Activated CD4-positive, alpha-beta T cell treated with anti-CD3 and anti-CD28 coated beads for 36 hours (primary cell): ENCODE measurements at places on chromosomes 1 and 21. TPM values are rescaled to one million over a fixed set of nuclear protein-coding genes. Genes with fewer than 3 reads are reported as not detected.

The S100A5 gene
- total RNA-seq = 3.4 TPM

DNA sequence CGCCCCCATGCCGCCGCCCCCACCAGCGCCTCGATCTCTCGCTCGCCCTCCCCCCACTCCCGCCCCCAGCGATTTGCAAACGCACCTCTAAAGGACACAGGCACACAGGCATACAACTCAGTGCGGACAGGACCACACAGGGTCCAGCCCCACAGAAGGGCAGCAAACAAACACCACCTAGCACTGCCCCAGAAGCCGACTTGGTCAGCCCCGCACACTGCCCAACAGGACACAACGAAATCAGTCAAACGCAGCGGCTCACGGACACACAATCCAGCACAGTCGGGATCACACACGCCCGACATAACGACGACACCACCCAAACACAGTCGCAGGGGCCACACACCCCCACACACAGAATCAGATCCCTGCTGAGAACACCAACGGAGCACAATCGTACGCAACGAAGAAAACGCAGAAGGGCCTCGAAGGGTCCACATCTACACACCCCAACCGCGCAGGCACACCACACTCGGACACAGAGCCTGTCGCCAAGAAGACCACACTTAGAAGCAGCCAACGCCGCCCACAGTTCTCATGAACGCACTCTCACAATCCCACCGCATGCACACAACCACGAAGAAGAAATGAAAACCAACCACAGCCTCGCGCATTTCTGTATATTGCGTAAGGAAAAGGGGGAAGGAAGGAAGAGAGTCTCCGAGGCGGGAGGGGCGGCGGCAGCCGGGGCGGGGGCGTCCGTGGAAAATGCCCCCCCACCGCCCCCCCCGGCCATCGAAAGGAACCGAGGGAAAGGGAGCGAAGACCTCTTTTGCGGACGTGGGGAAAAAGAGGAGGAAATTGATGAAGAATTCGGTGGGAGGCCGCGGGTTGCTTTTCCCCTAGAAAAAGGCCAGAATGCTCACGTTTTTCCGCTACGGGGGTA is 481 bp downstream of the TAL1 start:
- H3K36me3 ChIP-seq = no peaks in the 10 kb centered on the region
- peak overlapping the region; percentile 48 for H3K27ac ChIP-seq
- peaks cover 73% of the 10 kb centered on the region for H3K27me3 ChIP-seq
- H3K4me1 ChIP-seq = peaks cover 24% of the 10 kb centered on the region

DNA sequence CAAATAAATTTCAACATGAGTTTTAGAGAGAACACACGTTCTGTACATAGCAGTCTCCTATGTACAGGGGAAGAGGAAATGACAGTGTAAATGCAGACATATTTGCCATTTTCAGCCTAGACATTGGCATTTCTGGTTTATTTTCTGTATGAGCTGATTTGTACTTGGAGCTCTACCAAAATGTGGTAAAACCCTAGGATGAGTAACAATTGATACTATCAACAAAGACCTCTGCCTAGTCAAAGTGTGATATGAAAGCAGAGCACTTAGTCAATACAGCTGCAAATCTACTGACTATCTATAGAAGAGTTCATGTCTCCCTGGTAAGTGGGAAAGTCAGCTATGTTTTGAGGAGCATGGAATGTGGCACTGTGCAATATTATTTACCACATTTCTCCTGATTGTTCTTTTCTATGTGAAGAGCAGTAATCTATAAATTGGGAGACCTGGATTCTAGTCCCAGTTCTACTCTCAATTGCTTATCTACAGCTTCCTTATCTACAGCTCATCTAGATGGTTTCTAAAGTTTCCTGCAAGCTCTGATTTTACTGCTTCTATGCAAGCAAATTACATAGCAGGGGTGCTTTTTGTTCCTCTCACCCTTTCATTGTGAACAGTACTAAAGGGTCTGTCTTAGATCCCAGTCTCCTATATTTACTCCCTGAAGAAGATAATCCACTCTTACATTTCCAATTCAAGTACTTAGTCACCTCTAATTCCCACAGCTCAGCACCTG is 334.2 kb downstream of the NTNG1 start:
- H3K27ac ChIP-seq = no peak overlapping the region
- no peak for DNase-seq

GRCh38 chr1:30798389-30799232 is 41.0 kb upstream of the LAPTM5 start:
- H3K27ac ChIP-seq = no peak overlapping the region
- no peaks in the 10 kb centered on the region for H3K4me1 ChIP-seq
- DNase-seq = no peak
- peaks cover 7% of the 10 kb centered on the region for H3K27me3 ChIP-seq

DNA sequence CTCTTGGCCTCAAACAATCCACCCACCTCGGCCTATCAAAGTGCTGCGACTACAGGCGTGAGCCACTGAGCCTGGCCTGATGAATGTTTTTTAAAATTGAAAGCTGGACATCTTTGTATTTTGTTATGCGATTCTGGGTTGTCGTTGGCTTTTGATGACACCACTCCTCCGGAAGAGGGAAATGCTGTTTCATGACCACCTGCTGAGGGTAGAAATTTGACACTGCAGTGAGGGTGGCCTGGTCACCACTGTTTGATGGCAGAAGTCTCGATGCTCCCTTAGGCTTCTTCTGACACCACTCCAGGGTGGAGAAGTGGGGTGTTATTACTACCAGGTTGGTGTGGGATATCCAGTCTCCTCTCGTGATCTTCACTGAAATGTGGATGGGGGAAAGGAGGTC is 357.2 kb downstream of the RGS7 start:
- H3K27ac ChIP-seq = no peak overlapping the region
- H3K27me3 ChIP-seq = no peaks in the 10 kb centered on the region
- no peak for DNase-seq
- no peaks in the 10 kb centered on the region for H3K4me1 ChIP-seq
- no peak overlapping the region for H3K4me3 ChIP-seq
- no peaks in the 10 kb centered on the region for H3K36me3 ChIP-seq

DNA sequence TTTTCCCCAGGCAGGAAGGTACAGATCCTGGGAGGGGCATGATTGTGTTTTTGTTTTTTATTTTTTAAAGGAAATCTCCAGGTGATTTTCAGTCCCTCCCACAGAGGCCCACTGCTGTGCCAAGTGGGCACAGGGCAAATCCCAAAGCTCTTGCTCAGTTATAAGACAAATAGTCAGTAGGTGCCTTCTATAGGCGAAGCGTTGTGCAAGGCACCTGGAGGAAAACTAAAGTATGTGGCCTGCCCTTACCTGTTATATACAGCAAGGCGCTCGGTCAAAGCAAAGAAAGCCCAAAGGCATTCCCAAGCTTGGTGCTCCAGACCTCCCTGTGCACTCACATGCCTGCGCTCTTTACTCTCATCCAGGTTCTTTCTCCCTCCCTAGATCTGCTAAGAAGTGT is 81.0 kb downstream of the KCNJ15 start:
- H3K36me3 ChIP-seq = no peaks in the 10 kb centered on the region
- H3K27ac ChIP-seq = no peak overlapping the region
- no peak for DNase-seq

The AIDA gene
- total RNA-seq = 60.1 TPM

The MAPKAPK2 gene
- 64.7 TPM for total RNA-seq

GRCh38 chr1:154430903-154431302 is 25.8 kb downstream of the IL6R start:
- DNase-seq = no peak
- no peaks in the 10 kb centered on the region for H3K27me3 ChIP-seq
- peak overlapping the region; percentile 40 for H3K27ac ChIP-seq
- H3K4me3 ChIP-seq = no peak overlapping the region
- peaks cover 61% of the 10 kb centered on the region for H3K4me1 ChIP-seq

DNA sequence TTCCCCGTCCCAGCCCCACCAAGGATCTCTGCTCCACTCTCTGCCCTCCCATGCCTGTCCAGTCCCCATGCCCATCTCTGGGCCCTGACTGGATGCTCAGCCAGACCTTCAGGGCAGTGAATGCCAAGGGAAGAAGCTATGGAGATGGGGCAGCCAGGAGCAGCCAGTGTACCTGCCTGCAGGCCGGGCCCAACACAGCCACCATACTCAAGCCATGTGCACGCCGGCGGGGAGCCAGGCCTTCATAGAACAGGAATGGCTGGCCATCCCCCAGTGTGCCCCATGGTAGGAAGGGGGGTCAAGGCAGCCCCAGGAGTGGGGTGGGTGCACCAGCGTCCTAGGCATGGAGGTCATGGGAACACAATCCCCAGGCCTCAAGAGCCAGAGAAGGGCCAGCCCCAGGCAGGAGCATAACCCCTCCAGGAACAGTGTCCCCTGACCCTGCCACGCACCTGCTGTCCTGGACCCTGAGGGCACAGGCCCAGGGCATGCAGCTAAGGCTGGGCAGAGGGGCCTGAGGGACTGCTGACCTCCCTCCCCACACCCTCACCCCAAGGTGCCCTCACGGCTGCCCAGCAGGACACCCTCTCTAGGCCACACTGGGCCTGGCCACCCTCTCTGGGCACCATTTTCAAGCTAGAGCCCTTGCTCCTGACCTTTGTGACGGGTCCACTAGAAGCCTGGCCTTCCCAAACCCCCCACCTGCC is 20.3 kb upstream of the ARF1 start:
- H3K27me3 ChIP-seq = peaks cover 24% of the 10 kb centered on the region
- no peak for DNase-seq
- no peak overlapping the region for H3K27ac ChIP-seq
- peaks cover 9% of the 10 kb centered on the region for H3K4me1 ChIP-seq

The C1QB gene
- total RNA-seq = not detected

DNA sequence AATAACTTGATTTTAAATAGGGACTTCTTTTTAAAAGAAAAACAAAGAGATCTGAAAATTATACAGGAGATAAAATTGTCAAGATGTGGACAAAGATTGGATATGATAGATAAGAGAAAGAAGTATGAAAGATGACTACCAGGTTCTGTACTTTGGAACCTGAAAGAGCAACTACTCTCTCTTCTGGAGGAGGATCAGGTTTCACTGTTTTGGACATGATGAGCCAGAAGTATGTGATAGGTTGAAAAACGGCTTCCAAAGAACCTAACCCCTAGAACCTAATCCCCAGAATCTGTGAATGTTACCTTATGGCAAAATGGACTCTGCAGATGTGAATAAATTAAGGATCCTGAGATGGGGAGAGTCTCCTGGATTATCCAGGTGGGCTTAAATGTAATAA is 26.2 kb downstream of the RSBN1 start:
- peak overlapping the region; percentile 64 for H3K27ac ChIP-seq
- no peak for DNase-seq
- H3K27me3 ChIP-seq = no peaks in the 10 kb centered on the region
- peaks cover 47% of the 10 kb centered on the region for H3K4me1 ChIP-seq

DNA sequence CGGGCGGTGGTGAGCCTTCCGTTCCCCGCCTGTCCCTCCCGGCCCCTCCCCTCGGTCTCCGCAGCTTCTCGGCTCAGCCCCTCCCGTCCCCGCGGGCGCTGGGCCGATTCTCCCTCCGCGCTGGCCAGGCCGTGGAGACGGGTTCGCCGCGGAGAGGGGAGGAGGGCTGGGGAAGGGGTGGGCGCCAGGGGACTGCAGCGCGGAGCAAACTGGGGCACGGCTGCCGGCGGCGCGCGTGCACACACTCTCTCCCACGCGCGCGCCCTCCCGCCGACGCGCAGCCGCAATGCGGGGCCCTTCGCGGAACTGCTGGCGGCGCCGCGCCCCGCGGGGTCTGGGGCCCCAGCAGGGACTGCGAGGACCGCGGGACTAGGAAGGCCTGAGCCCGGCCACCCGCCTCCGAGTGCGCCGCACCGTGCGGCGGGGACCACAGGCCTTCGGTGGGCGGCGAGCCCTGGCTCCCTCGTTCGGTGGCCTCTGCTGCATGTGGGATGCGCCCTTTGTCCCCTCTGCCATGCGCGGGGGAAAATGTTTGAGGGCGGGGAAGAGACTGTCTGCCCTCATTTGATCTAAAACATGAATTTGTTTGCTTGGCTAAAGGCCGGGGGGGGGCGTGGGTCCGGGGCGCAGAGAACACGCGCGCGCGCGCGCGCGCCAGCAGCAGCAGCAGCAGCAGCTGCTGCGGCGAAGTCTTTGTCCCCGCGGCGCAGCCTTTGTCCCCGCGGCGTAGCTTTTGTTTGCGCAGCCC is 90.7 kb upstream of the VAMP3 start:
- peak overlapping the region; percentile 62 for H3K4me3 ChIP-seq
- no peaks in the 10 kb centered on the region for H3K27me3 ChIP-seq
- DNase-seq = peak; percentile 59

DNA sequence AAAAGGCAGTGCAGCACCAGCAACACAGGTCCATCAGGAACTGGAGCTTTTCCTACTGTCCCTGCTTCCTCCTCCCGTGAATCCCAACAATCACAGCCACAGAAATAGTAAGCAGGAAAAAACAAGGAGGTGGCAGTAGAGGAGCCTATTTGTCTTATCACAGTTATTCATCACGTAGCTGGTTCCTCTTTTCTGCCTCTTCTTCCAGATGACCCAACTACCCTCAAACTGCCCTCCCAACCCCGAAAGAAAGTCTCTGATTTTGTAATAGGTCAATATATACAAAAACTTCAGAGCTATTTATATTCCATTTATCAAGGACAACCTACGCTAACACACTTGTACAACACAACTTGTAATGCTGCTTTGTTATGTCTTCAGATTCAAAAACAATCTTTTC is 21.4 kb downstream of the GNB1 start:
- H3K27ac ChIP-seq = peak overlapping the region; percentile 31
- peaks cover 40% of the 10 kb centered on the region for H3K36me3 ChIP-seq
- no peaks in the 10 kb centered on the region for H3K27me3 ChIP-seq
- no peak for DNase-seq

GRCh38 chr1:185735701-185736064 is 1.5 kb downstream of the HMCN1 start:
- no peak overlapping the region for H3K27ac ChIP-seq
- DNase-seq = no peak
- no peak overlapping the region for H3K4me3 ChIP-seq
- H3K4me1 ChIP-seq = peaks cover 21% of the 10 kb centered on the region

DNA sequence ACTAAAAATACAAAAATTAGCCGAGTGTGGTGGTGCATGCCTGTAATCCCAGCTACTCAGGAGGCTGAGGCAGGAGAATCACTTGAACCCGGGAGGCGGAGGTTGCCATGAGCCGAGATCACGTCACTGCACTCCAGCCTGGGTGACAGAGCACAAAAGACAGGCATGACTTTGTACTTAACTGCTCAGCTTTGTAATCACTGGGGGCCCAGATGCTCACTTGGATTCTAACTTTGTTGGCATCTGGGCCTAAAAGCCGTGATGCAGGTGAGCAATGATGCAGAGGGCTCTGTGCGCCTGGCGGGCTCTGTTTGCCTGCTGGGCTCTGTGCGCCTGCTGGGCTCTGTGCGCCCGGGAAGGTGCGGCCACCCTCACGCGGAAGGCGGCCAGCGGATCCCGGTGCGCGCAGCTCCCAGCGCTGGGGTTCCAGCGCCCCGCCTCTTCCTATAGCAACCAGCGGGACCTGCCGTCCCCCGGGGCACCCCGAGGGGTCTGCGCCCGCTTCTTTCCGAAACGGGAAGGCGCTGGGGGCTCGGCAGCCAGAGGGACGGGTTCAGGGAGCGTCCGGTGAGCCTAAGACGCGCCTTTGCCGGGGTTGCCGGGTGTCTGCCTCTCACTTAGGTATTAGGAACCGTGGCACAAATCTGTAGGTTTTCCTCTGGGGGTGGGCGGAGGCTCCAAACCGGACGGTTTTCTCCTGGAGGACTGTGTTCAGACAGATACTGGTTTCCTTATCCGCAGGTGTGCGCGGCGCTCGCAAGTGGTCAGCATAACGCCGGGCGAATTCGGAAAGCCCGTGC is 31.7 kb downstream of the PRMT2 start:
- peaks cover 14% of the 10 kb centered on the region for H3K36me3 ChIP-seq
- no peak overlapping the region for H3K27ac ChIP-seq
- peaks cover 7% of the 10 kb centered on the region for H3K4me1 ChIP-seq
- no peaks in the 10 kb centered on the region for H3K27me3 ChIP-seq

GRCh38 chr1:212293579-212293978 is 8.4 kb downstream of the PPP2R5A start:
- peaks cover 78% of the 10 kb centered on the region for H3K4me1 ChIP-seq
- H3K27ac ChIP-seq = no peak overlapping the region
- H3K4me3 ChIP-seq = no peak overlapping the region
- H3K27me3 ChIP-seq = no peaks in the 10 kb centered on the region
- DNase-seq = no peak
- peaks cover 6% of the 10 kb centered on the region for H3K36me3 ChIP-seq
